ENCODE measurements at places on chromosomes 7 and 10.

DNA sequence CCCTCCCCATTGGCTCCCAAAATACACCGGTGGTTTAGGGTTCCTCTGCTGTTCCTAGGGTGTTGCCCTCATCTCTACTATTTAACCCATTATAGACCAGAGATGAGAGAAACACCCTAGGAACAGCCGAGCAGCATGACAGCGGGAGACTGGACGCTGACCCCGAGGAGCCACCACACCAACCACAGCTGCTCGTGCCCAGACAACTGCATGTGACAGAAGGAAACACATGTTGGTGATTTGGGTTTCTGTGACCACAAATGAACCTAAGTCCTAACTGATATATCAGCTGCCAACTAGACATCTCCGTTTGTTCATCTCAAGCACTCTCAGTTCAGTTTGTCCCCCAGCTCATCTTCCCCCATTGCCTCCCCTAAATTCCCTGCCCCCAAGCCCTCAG, 13.4 kb downstream of the CFAP43 start:
- no peak for DNase-seq

DNA sequence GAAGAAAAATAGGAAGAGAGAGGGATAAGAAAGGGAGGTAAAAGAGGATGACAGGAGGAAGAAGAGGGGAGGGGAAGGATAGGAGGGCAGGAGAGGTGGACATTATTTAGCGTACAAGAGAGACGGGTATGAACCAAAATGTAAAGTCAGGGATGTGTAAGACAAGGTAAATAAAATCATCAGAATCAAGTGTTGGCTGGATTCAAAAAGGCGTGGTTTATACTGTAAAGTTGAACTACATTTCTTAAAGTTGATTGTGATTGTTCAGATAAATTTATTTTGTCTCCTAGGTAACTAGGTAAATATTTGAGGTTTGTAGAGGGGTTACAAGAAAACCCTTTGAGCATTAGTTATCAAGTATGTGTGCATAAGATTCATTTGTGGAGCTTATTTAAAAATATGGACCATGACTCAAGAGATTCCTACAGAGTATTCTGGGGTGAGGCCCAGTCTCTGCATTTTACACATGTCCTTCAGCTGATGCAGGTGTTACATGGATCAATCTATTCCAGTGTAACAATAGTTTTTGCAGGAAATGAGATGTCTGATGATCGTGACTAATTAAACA, 512.1 kb upstream of the MBL2 start:
- no peak for DNase-seq

DNA sequence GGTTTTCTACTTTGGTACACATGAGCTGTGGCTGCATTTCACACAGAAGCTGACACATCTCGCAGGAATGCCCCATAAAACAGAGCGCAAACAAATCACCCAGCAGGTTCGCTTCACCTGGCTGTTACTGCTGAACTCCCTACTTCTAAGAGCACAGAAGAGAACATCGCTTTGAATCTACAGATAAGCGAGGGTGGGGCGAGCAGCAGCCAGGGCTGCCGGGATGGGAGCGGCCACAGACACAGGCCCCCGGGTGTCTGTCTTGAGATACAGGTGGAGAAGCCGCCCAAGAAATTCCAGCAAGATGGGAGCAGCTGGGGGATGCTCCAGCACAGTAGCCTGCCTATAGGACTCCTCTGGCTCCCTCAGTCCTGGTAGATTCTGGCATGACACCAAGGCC, 27.4 kb downstream of the OGDHL start:
- no peak for DNase-seq

- no peak for DNase-seq
Measured at GRCh38 chr7:87202208-87202607, 17.3 kb downstream of the TMEM243 start.

DNA sequence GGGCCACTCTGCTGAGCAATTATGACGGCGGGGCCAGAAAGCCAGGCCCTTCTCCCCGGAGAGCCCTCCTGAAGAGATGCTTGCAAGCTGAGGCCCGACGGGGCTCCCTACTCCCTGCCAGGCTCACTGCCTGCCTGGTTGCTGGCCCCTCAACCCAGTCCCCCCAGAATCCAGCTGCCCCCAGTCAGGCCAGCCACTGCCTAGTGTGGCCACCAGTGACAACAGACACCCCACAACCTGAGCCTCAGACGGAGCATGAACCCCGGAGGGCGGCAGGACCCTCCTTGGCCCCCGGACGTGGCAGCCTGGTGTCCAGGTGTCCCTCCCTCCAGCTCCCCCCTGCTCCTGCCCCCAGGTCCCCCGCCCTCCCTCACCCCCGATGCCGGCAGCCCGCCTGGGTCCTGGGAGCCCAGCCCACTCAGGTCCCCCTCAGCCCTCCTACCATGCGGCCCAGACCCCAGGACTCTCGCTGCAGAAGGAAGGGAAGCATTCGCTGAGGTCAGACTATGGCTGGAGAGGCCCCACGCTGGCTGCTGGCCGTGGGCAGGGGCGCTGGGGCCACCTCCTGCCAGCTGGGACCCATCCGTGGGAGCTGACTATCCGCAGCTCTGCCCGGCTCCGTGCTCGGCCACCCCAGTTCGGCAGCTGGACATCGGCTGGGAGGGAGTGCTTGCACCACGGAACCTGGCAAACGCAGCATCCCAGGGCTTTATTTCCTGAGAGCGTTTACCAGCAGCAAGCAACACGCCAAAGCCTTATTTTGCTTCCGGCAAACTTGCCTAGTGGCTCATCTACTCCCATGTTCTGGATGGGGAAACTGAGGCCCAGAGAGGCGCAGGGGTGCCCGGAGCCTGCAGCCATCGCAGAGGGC, 89.8 kb downstream of the UNCX start:
- DNase-seq = no peak

GRCh38 chr7:159027056-159027788, 117.4 kb downstream of the VIPR2 start:
- no peak for DNase-seq

GRCh38 chr7:88599528-88599927, 160.0 kb upstream of the ZNF804B start:
- DNase-seq = no peak

GRCh38 chr10:114491933-114492332, 87.6 kb upstream of the AFAP1L2 start:
- DNase-seq = no peak

DNA sequence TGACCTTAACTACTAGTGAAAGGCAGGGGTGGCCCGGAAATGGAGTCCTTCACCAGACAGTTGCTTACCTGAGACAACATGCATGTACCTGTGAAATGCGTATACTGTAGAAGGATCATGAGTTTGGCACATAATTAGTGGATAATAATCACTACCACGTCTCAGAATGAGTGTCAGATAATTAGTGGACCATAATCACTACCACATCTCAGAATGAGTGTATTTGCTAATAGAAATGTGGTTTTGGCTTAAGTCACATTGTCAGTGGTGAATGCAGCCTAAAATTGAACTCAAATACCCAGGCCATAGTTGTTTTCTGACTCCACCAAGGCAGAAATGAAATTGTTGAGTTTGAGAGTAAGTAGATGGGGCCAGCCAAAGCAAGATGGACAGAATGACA, 468.3 kb upstream of the GALNT17 start:
- no peak for DNase-seq

DNA sequence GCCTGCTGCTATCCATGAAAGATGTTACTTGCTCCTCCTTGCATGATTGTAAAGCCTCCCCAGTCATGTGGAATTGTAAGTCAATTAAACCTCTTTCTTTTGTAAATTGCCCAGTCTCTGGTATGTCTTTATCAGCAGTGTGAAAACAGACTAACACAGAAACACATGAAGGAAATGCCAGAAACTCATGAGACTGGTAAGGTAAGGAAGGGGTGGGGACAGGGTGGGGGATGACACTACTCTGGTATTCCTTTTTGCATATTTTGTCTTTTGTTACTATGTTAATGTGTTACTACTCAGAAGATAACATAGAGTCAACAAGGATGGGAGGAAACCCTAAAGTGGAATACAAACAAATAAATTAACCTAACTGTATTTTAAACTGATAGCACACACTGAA, 69.8 kb upstream of the DRGX start:
- DNase-seq = no peak

DNA sequence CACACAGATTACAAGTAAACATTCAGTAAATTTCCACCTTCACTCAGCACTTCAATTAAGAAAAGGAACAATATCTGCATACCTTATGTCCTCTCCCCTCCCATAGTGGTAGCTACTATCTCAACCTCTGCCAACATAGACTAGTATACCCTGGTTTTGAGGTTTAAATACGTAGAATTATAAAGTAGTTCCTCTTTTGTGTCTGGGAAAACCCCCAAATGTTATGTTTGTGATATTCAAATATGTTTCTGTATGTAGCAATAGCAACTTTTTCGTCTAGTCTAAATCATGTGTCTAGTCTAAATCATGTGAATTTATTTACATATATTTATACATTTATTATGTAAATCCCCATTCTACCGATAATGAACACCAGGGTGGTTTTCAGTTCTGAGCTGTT, 13.2 kb upstream of the CAMK2B start:
- no peak for DNase-seq

- DNase-seq = no peak
Measured at GRCh38 chr7:17016402-17017010, 134.7 kb upstream of the AGR3 start.

GRCh38 chr10:57262892-57263291, 901.8 kb upstream of the ZWINT start:
- no peak for DNase-seq

DNA sequence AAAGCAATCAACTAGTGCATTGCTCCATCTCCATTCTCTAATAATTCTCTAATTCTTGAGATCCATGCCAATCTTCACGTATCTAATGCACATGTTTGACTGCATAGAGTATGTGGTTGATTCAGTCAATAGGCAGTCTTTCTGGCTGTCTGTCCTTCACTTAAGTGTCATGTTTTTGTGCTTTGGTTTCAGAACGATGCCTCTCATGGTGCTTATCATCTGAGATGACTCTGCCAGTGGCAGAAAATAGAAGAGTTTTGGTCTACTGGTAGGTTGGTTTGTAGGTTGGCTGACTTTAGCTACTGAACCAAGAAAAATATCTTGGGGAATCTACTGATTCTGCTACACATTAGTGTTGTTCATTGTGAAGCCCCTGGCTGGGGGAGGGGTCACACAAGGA, 364.2 kb downstream of the SFMBT2 start:
- no peak for DNase-seq

GRCh38 chr7:137879357-137880158, 32.8 kb upstream of the DGKI start:
- no peak for DNase-seq

DNA sequence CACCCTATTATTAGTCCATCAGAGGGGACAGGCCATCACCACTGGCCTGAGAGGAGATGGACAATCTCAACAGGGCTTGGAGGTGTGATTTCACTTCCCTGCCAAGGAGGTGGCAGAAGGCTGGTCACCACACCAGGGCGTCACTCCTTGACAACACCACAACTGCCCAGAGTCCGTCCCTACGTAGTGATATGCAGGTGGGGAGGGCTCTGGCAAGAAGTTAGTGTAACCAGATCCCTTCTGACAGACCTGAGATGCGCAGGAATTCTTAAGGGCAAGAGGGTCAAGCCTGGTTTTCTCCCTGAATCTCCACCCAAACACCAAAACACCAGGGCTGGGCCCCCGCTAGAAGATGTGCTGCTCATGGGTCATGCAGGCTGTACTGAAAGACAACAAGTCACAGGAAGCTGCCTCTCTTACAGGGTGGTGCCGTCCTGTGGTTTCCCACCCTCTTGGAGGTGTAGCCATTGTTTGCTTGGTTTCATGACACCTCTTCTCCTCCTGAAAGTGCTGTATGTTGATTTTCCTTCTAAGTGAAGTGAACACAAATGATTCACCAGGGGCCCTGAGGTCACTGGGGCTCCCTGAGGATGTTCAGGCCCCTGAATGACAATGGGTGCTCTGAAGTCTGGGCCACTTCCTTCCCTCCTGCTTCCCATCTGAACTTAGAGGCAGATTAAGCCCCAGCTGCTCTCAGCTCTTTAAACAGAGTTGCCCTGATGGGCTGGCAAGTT, 27.1 kb downstream of the ATXN7L1 start:
- peak; percentile 64 for DNase-seq

GRCh38 chr7:70392877-70393435, 739.0 kb upstream of the GALNT17 start:
- DNase-seq = no peak

GRCh38 chr7:138918756-138919155, 62.4 kb downstream of the KIAA1549 start:
- no peak for DNase-seq

- DNase-seq = no peak
Measured at GRCh38 chr10:113420057-113420732, 132.7 kb upstream of the HABP2 start.

DNA sequence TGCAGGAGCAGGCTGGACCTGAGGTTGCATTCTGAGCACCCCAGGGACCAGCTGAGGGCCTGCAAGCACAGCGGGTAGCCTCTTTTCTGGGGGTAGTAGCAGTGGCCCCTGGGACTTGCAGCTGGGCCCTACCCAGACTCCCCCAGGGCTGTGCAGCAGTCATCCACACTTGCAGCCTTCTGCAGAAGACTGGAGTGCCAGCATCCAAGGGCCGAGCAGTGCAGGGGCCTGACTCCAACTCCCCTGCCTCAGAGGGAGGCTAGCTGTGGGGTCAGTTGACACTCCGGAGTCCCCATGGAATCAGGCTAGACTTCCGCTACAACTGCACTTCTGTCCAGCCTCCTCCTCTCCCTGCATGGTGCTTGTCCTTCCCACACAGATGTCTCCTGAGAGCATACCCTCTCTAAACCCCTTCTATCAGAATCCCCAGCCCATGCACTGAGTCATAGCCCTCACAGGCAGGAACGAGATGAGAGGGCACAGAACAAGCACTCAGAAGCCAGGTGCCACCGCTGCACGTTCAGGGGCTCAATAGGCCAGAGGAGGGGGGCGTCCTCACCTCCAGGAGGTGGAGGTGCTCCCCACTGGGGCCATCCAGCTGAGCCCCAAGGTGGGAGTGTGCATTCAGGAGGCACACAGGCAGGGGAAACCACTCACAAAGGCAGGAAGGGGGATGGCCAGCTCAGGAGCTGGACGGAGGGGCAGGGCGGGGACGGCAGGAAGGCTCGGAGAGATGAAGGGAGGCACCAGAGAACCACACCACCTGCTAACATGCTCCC, 7.5 kb downstream of the RASGEF1A start:
- DNase-seq = no peak

- no peak for DNase-seq
Measured at GRCh38 chr7:86833360-86833759, 189.7 kb downstream of the GRM3 start.

- DNase-seq = no peak
Measured at GRCh38 chr7:51146816-51147586, 169.6 kb downstream of the COBL start.

DNA sequence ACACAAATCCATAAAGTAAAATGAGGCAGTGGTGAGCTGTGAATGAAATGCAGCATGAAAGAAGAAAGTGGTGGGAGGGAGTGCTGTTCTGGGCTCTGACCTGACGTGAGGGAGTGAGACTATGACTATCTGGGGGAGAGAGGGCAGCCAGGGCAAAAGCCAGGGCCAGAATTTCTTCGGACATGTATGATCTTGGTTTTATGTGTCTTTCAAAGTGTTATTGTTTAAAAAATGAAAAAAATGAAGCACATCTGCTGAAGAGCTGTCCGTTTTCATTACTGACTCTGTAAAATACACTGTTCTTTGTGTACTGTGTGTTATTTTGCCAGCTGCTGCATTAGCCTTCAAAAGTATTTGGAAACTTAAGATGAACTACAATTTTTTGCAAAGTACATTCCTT, 70.2 kb upstream of the KLF14 start:
- DNase-seq = no peak

- no peak for DNase-seq
Measured at GRCh38 chr7:88218429-88218745, 1.5 kb downstream of the SRI start.

GRCh38 chr7:12107841-12108254, 103.2 kb upstream of the TMEM106B start:
- DNase-seq = no peak

- DNase-seq = no peak
Measured at GRCh38 chr10:45253183-45253914, 62.1 kb downstream of the OR13A1 start.

All from CD4-positive, alpha-beta T cell treated with Interleukin-1 beta for 1 hour (primary cell).